ENCODE measurements at places on chromosomes 5 and 9.

DNA sequence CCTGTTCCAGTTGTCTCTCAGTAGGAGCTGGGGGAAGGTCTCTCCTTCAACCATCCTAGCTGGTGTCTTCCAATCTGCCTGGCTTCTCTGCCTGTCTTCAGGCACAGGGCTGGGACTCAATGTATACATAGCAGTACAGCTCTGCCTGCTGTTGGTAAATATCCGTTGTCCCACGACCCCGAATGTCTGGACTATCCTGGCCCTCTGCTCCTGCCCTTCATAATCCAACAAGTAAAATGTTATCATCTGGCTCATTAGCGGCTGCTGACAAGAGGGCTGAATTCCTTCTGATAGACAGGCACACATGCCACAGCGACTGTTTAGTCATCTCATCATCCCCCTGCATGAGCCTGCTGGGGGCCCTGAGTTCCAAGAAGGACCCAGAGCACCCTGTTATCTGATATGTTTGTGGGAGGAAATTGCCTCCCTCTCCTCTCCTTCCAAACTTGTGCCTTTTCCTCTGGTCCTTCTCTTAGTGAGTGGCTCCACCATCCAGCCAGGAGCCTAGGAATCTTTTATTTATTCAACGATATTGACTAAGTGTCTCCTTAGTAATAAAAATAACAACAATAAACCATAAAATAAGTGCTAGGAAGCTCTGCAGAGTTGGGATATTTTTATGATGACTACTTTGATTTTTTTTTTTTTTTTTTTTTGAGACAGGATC is 29.5 kb upstream of the TGFBR1 start:
- no peak for DNase-seq

- peak; percentile 71 for DNase-seq
Measured at GRCh38 chr9:133115604-133116345, 5.3 kb downstream of the RALGDS start.

GRCh38 chr9:122226142-122226757 is 2.5 kb downstream of the LHX6 start:
- no peak for DNase-seq

DNA sequence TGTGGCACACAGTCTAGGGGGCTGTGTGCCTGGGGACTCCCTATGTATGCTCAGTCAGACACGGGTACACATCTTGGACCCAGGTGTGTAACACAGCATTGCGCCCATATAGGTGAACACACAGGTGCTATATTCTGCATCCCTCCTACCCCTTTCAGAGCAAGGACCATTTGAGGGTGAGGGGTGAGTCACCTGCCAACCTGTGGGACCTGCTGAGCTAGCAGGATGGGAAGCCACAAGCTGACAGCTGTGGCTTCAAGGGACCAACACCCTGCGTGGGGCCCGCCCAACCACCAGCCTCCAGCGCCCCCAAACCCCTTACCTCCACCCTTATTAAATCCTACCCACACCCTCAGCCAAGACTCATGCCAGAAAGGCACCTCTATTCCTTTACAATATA is 14.6 kb upstream of the AQP7 start:
- no peak for DNase-seq

DNA sequence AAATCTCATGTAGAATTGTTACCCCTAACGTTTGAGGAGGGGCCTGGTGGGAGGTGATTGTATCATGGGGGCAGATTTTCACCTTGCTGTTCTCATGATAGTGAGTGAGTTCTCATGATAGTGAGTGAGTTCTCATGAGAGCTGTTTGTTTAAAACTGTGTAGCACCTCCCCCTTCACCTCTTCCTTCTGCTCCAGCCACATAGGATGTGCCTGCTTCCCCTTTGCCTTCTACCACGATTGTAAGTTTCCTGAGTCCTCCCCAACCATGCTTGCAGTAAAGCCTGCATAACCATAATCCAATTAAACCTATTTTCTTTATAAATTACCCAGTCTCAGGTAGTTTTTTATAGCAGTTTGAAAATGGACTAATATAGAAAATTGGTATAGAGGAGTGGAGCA is 1783.7 kb upstream of the CDH9 start:
- DNase-seq = no peak

DNA sequence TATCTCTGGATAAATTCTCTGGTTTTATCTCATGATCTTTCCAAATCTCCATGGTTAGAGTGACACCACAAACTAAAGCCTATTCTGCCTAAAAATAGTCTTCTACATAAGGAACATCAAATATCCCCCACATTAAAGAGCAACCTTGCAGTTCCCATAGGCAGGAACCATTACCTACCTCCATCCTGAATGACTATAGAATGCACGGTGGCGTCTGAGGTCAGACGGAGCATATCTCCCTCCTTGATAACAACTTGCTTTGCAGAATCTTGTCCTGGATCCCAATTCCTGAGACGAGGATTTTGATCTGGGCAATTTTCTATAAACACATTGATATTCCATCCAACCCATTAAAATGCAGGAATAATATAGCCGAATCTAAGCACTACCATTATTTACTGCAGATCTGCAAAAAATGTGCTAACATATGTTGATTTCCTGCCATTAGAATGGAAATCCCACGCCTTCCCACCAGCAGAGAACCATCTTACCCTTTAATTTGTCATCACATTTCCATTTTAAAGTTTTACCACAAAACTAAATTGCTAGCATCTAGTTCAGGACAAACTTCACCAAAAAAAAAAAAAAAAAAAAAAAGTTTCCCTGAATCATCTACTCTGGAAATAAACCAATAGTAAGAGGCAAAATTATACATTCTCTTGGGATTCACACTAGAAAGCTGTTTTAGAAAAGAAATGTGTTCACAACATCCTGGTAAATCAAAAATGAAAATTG is 22.1 kb downstream of the CEMIP2 start:
- no peak for DNase-seq
